NCI-H2029 treated with DMSO at 0.1 percent for 48 hours (cell line): ENCODE measurements at places on chromosomes 5 and 9.

- DNase-seq = no peak
These were observed 96.5 kb upstream of the DAB2 start for GRCh38 chr5:39521098-39521860.

DNA sequence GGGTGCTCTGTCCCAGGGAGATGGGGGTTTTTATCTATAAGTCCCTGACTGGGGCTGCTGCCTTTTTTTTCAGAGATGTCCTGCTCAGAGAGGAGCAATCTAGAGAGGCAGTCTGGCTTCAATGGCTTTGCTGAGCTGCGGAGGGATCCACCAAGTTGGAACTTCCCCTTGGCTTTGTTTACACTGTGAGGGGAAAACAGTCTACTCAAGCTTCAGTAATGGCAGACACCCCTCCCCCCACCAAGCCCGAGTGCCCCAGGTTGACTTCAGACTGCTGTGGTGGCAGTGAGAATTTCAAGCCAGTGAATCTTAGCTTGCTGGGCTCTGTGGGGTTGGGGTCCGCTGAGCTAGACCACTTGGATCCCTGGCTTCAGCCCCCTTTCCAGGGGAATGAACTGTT, 375.8 kb downstream of the RAB3C start:
- DNase-seq = no peak

- no peak for DNase-seq
These were observed 27.6 kb downstream of the IL7R start for GRCh38 chr5:35884191-35884769.

GRCh38 chr9:95822583-95823431, 52.7 kb upstream of the ERCC6L2 start:
- DNase-seq = no peak

- DNase-seq = peak; percentile 6
These were observed 218.2 kb downstream of the MAST4 start for GRCh38 chr5:66814146-66814991.

DNA sequence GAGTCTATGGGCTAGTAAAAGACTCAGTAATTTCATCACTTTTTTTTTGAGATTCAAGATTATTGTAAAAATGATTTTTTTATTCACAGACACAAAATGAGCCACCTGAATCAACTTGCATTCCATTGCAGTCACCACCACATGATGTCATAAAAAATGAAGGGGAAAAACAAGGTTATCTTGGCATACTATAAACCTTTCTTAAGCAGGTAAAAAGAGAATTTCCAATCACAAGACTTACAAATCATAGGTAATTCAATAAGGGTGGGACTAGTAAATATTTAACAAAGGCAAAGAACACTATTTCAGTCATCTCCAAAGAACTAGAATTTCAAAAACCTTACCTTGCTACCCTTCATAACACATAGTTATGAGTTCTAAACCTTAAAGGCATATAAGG, 30.7 kb downstream of the TRPM6 start:
- DNase-seq = no peak

GRCh38 chr5:1032551-1033027, 24.0 kb downstream of the NKD2 start:
- no peak for DNase-seq

DNA sequence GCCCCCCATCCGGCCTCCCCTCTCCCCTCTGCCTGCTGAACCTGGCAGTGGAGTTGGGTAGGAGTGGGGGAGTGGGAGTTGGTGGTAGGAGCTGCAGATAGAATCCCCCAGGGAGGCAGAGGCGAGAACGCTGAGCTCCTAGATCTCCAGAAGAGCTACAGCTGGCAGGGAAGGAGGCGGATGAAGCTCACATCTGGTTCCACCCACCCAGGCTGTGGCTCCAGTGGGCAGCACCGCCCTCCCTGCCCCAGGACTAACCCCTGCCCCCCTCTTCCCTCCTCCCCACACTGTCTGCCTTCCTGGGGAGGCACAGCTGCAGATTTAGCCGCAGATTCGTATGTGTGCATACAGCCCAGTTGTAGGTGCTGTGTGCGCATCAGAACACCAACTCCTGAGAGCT, 34.2 kb downstream of the C9orf50 start:
- DNase-seq = no peak

GRCh38 chr5:180688330-180689070, 39.1 kb upstream of the FLT4 start:
- no peak for DNase-seq

GRCh38 chr5:150503977-150504620, 3.8 kb upstream of the NDST1 start:
- DNase-seq = peak; percentile 90

GRCh38 chr5:125348936-125349831, 602.7 kb upstream of the ZNF608 start:
- DNase-seq = no peak

DNA sequence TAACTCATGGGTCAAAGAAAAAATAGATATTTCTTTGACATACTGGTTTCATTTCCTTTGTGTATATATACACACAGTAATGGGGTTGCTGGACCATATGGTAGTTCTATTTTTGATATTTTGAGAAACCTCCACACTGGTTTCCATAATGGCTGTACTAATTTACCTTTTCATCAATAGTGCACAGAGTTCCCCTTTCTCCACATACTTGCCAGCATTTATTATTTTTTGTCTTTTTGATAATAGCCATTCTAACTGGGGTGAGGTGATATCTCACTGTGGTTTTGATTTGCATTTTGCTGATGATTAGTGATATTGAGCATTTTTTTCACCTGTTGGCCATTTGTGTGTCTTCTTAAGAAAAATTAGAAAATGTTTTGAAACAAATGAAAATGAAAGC, 78.4 kb upstream of the CKMT2 start:
- DNase-seq = no peak

DNA sequence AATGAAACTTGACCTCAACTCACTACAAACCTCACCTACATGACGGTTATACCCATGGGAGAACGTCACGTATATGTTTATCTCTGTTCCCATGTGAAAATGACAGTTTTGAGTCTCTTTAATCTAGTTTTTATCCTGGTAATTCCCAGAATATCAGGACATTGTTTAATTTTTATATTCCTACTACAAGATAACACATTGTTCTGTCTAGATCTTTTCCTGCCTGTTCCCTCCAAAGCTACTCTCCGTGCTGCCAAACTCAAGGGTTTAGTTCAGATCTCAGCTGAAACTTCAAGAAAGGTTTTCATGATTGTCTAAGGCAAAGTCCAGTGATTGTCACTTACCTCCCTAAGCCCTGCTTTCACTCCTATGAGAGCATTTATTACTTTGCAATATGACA, 1159.4 kb upstream of the SEMA6A start:
- DNase-seq = no peak

- DNase-seq = no peak
These were observed 190.7 kb upstream of the SLC27A6 start for GRCh38 chr5:128774605-128775004.

- DNase-seq = peak; percentile 14
These were observed 457.5 kb downstream of the KIF4B start for GRCh38 chr5:155471027-155471426.

GRCh38 chr5:154756868-154757813, 2.0 kb downstream of the LARP1 start:
- DNase-seq = no peak

- no peak for DNase-seq
These were observed 93.6 kb downstream of the SH3TC2 start for GRCh38 chr5:148969291-148969690.

GRCh38 chr9:107612136-107612535, 122.6 kb upstream of the KLF4 start:
- DNase-seq = no peak

GRCh38 chr9:118721923-118722322, 647.3 kb downstream of the BRINP1 start:
- DNase-seq = no peak

DNA sequence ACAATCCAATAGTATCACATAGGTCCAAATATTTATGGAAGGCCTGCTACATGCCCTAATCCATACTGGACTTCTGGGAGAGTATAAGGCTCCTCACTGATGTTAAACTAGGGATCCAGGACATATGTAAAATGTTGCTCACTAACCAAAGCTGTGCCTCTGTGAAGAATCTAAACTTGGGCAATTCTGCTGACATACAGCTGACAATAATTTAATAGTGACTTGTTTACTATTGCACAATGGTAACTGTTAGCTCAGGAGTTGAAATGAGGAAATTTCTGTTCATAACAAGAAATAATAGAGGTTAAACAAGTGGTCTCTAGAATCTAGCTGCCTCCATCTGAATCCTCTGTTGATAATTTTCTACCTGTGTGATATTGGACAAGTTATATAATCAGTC, 14.9 kb upstream of the CTXN3 start:
- no peak for DNase-seq
